ENCODE measurements at places on chromosomes 16 and 17.

DNA sequence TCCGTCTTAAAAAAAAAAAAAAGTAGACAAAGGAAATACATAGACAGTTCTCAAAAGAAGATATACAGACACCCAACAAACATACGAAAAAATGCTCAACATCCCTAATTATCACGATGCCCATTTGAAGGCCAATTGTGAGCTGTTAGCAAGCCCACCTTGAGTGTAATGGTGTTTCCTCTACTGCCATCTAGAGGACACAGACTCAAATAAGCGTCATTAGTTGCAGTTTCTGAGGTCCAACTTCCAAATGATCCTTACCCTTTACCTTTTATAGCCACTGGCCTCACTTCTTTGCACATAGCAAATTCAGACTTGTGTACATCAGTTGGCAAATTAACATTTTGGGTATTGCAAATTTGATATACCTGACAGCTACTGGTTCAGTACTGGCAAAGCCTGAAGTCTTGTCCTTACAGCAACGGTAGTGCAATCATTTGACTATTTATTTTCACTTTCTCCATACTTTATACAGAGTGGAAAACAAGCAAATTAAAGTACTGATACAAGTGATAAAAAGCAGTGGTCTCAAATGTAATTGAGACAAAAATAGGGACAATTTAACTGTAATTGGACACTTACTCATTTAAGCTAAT, 536.3 kb upstream of the EEF2KMT start:
- DNase-seq, result no peak

DNA sequence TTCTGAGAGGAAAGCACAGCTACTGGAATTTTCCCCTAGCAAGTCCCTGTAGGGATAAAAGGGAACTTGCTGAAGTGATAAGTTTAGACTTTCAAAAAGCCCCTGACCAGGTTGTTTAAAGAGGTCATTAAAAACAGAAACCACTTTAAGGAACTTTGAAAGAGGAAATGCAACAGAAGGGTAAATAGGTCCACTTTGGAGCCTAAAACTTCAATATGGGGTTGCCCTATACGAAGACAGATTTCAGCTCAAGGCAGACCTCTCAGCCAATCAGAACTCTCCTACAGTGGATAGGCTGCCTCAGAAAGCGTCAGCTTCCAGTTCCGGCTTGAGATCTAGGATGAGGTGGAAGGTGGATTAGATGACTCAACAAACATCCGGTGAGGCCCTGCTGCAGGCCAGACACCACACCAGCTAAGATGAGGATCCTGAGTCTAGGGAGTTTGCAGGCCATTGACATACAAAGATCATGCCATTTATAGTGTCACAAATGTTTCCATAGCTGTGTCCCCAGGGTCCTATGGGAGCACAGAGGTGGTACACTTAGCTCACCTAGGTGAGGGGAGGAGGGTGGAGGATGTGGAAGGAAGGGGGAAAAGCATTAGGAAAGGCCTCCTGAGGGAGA, 7.9 kb upstream of the MFSD6L start:
- DNase-seq, result no peak

- DNase-seq, result no peak
Observed at GRCh38 chr17:48244814-48245213, 137.2 kb downstream of the SNX11 start.

- DNase-seq, result no peak
Observed at GRCh38 chr17:57527221-57528057, 217.7 kb downstream of the CCDC182 start.

DNA sequence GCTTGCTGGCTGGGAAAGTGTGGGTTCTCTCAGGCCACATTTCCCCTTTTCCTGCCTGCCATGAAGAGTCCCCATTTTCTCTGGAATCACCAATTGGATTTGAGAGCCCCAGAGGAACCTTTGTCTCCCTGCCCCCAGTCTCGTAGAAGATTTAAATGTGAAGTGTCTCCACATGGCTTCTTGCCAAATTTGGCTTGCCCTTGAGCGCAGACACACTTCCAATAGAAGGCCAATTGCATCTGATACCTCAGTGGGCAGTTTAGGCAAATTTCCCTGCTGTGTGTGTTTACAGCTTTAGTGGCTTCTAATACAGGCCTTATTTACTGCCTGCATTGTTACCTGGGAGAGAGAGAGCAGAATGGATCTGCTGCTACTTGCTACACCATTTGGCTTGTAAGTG, 29.7 kb downstream of the CDK5R1 start:
- DNase-seq, result no peak

- DNase-seq, result no peak
Observed at GRCh38 chr16:89145406-89146161, 26.0 kb upstream of the CDH15 start.

GRCh38 chr16:69366431-69366830, 14.8 kb upstream of the TMED6 start:
- no peak for DNase-seq

All from smooth muscle cell of the brain vasculature (primary cell).